ENCODE measurements at places on chromosomes 2 and 18.

GRCh38 chr2:177053716-177054115 is 158.9 kb upstream of the HNRNPA3 start:
- DNase-seq, result no peak

- no peak for DNase-seq
Measured at GRCh38 chr2:101152272-101153076, 1.3 kb upstream of the TBC1D8 start.

DNA sequence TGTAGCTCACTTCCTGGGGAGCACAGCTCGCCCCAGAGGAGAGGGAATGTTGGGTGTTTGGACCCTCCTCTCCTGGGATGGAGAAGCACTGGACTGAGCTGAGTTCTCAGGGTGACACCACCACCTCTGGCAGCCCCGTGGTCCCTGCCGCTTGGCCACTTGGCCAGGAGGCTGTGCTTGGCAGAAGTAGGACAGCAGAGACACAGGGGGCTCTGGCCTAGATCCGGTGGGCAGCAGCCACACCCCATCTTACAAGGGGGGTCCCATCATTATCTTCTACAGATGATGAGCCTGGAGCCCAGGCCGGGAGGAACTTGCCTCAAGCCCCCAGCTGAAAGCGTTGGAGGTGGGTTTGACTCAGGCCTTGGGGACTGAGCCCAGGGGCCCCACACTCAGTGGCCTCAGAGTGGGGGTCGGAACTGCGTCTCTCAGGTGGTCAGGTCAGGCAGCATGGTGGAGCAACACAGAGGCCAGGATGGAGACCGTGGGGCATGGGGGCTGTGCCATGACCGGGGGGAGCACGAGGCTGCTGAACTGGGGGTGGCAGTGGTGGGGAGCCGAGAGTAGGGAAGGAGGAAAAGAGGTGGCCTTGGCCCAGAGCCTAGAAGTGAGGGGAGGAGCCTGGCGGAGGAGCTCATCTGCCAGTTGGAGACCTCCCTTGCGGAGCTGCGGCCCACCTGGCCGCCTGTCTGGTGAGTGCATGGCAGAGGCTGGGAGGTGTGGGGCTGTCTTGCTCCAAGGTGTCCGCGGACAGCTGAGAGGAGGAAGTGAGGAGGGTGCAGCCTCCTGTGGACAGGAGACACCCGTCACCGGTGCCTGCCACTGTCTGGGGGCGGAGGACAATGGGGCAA is 63.6 kb upstream of the HDAC4 start:
- DNase-seq, result no peak

DNA sequence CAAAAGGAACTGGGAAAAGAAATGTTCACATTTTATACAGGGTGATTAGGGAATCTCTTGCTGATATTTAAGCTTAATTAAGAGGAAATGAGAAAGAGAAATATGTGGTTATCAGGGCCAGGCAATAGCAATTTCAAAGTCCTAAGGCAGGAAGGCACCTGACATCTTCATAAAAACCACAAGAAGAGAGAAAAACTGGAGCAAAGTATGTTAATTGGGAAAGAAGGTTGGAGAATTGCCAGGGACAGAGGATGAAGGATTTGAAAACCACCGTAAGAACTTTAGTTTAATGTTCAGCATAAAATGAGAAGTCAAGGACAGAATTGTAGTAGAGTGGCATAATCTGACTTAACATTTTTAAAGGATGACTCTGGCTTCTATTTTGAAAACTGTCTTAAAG is 691.8 kb upstream of the NRXN1 start:
- no peak for DNase-seq

GRCh38 chr2:147382322-147382948 is 462.4 kb upstream of the ACVR2A start:
- no peak for DNase-seq
